Stimulated activated CD4-positive, alpha-beta T cell treated with anti-CD3 and anti-CD28 coated beads, Interleukin-1b, Interleukin-23, amount 100 ng/mL, for 1 hour (primary cell): ENCODE measurements at places on chromosomes 7 and 10.

- no peak for DNase-seq
Observed at GRCh38 chr7:11343818-11344413, 370.2 kb downstream of the PHF14 start.

- no peak for DNase-seq
Observed at GRCh38 chr10:4459531-4459930, 366.5 kb upstream of the AKR1E2 start.

GRCh38 chr7:42685911-42686310 is 226.0 kb downstream of the C7orf25 start:
- no peak for DNase-seq

DNA sequence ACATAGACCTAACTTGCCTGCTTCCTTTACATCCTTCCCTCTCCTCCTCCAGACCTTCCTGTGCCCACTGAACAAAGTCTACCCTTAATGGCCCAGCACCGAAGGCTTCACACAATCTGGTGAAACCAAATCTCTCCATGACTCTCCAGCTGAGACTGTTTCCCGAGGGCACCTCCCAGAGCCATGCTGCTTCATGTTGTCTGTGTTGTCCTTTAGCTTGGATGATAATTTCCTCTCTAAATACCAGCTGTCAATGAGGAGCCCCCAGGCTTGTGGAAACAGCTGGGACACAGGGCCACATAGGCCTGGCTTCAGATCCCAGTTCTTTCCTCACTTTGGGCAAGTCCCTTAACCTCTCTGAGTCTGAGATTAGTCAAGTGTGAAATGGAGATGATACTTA is 54.3 kb downstream of the DLD start:
- DNase-seq: no peak

DNA sequence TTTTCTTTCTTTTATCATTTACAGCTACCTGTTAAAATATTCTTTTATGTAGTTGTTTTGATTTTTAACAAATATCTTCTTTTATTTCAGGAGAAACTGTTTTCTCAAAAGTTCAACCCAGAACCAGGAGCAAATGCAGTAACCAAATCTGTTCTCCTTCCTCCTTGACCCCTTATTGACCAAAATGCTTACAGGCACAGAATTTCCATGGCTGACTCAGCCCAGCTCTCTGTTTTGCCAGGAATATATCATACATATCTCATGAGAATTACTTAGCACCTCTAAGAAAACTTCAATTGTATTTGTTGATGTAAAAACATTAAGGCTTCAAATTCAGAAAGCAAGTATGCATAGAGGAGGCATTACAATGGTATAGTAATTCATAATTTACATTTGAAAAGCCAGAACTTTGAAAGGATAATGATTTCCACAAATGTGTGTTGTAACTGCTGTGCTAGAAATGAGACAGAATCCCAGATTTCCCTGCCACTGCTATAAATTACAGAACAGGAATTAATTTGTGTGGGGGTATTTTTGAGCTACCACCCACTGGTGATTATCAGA is 2.2 kb downstream of the GSAP start:
- no peak for DNase-seq

- no peak for DNase-seq
Observed at GRCh38 chr7:115708013-115708341, 322.6 kb downstream of the TFEC start.

- DNase-seq: no peak
Observed at GRCh38 chr10:107971411-107971810, 806.9 kb upstream of the SORCS1 start.

DNA sequence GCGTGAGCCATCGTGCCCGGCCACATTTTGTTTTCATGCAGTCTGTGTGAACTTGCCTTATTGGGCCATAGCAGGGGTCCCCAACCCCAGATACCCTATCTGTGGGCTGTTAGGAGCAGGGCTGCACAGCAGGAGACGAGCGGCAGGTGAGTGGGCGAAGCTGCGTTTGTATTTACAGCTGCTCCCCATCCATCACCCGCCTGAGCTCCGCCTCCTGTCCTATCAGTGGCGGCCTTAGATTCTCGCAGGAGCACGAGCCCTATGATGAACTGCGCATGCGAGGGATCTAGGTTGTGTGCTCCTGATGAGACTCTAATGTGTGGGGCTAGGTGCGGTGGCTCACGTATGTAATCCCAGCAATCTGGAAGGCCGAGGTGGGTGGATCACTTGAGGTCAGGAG is 293.9 kb downstream of the CAMK1D start:
- DNase-seq: no peak

DNA sequence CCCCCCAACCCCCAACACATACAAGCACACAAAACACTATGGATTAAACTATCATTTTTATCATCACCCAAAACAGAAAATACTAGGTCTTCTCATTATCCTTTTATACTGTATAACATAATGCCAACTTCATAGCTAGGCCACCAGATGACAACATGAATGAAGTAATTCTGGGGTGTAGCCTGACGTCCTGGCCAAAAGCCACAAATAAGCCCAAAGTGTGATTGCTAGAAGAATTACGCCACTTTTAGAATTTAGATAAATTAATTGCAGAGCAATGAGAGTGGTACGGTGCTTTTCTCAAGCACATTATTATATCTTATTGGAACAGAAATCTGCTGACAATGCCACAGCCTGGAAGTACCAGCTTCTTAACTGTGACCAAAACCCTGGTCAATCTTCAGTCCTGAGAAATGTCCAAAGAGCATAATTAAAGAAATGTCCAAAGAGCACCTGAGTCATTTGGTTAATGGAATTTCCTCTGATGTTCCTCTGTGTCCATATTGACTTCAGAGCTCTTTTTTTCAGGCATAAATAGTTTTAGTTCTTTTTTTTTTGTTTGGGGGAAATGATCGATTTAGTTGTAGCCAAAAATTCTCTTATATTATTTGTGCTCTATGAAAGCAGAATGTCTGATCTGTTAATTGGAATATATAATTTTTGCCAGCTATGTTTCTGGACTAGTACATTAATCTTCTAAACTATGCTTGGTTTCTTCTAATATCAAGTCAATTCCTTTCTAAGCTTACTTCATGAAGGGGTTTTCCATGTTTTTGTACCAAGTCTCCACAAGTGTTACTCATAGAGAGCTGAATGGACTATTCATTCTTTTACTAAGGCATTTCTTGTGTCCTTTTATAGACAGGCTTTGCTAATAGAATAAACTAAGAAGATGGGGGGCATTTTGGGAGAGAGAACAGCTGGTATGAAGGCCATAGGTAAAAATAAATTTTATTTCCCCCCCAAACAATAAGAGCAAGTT is 233.4 kb upstream of the SLC26A5 start:
- DNase-seq: no peak

- DNase-seq: no peak
Observed at GRCh38 chr10:116268976-116269375, 4.0 kb downstream of the GFRA1 start.

GRCh38 chr7:73828107-73828803 is 2.5 kb upstream of the CLDN4 start:
- no peak for DNase-seq

DNA sequence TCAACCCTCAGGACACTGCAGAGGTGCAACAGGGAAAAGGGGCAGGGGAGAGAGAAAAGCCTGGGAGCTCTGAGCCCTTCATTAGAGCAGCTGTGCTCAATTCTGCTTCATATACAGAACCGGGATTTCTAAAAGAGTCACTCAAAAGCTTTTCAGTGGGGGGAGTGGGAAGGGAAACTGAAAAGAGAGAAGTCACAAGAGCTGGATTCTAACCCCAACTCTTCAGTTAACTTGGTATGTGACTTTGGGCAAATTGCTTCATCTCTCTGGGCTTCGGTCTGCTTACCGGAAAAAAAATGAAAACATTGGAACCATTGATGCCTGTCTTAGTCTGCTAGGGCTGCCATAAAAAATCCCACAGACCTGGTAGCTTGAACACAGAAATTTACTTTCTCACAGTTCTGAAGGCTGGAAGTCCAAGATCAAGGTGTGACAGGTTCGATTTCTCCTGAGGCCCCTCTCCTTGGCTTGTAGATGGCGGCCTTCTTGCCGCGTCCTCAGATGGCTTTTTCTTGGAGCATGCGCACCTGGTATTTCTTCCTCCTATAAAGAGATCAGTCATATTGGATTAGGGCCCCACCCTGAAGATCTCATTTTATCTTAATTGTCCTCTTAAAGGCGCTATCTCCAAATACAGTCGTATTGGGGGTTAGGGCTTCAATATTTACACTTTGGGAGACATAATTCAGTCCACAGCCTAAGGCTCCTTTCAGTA is 118.3 kb upstream of the KMT2E start:
- DNase-seq: no peak

GRCh38 chr10:126101736-126102135 is 205.4 kb downstream of the FANK1 start:
- DNase-seq: no peak

DNA sequence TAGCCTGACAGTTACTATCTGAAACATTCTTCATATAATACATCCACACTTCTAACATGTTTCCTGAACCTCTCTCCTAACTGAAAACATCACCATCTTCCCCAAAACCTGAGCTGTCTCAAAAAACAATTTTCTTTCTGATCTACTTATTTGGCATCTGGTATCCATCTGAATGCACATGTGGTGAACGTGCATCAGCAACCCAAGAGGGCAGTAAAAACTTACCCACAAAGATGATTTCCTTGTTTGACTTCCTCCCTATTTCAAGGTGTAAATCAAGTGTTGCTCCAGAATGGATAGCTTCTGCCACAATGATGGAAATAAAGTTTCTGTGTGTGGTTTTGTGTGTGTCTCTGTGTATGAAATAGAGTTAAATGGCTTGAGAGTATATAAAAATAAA is 500.4 kb downstream of the MAGI2 start:
- DNase-seq: no peak

DNA sequence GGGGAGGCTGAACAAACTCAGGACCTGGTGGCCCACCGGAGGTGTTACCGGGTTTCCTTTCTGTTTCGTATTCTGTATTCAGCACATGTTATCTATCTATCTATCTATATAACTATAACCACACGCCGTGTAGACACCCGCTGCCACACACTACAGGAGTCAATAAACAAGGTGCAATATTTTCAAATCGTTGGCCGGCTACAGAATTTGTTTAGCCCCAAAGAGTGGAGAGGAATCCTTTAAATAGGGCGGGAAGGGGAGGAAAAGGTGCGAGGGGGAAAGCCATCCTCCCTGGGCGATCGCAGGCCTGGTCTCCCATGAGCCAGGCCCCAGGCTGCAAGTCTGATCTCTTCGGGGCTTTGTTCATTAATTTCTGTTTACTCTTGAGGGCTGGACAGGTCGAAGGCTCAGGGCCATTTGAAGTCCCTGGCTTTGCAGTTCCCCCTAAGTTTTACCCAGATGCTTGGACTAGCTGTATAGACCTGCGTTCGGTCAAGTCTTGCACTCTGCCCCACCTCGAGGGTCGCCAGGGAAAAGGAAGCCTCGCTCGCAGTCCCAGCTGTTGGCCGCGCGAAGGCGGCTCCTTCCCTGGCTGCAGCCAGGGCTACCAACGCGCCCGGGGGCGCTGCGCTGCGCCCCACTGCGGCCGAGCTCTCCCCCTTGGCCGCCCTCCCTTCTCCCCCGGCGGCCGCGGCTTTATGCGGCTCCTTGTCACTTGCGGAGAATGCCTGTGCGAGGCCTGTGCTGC is 3.8 kb downstream of the NKX2-3 start:
- no peak for DNase-seq

- DNase-seq: no peak
Observed at GRCh38 chr10:69007260-69007659, 18.7 kb downstream of the KIFBP start.

- no peak for DNase-seq
Observed at GRCh38 chr7:81339946-81340345, 421.1 kb upstream of the SEMA3C start.

- no peak for DNase-seq
Observed at GRCh38 chr7:31856337-31856736, 169.3 kb downstream of the PPP1R17 start.

GRCh38 chr7:128890306-128891109 is 20.0 kb downstream of the KCP start:
- no peak for DNase-seq

DNA sequence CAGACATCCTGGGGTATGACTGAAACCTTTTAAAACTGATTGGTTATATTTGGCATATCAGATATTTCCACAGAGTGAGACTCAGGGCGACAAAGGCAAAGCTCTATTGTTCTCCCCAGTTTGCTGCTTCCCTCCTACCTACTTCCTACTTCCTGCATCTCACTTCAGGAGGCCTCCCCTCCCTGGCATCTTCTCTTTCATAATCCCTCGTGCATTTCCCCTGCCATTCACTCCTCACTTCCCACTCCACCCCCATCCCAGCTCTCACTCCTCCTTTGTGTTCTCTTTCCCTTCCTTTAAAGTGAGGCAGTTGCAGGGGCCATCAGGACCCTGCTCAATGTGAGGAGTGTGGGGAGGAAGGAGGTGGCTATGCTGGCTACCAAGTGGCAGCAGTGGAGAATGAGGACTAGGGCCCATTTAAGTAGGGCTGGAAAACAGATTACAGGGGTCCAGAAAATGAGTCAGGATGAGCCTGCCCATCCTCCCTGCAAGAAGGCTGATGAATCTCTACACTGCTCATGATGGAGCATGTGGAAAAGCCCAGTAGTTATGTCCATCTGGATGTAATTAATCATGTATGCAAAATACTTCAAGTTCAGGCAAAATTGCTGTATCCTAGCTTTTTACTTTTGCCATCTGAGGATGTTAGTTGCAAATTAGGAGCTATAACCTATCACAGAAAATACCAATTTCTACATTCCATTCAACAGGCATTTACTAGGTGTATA is 311.8 kb upstream of the IMMP2L start:
- no peak for DNase-seq

- no peak for DNase-seq
Observed at GRCh38 chr7:69568266-69568665, 30.0 kb upstream of the AUTS2 start.

DNA sequence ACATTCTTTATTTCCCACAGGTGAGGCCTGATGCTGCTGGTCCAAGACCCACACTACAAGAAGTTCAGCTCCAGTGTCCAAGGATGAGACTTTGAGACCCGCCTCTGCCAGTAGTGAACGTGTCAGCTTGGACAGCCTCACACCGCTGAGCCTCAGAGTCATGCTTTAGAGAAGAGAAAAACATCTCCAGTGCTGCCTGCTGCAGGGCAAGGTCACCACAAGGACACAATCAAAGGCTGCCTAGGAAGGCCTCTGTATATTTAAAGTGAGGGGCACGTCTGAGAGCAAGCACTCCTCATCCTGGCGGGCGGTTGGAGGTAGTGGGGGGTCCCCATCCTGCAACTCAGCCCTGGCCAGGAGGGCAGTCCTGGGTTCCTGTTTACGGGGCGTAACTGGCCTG is 19.3 kb downstream of the FGFR2 start:
- DNase-seq: no peak

- DNase-seq: no peak
Observed at GRCh38 chr10:3136763-3137611, 35.6 kb downstream of the PITRM1 start.

DNA sequence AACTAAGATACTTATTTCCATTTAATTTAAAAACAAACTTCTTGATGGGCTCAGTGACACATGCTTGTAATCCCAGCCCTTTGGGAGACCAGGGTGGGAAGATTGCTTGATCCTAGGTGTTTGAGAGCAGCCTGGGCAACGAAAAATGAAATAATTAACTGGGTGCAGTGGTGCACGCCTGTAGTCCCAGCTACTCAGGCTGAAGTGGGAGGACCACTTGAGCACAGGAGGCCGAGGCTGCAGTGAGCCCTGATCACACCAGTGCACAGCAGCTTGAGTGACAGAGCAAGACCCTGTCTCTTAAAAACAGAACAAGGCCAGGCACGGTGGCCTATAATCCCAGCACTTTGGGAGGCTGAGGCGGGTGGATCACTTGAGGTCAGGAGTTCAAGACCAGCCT is 37.4 kb downstream of the AVL9 start:
- no peak for DNase-seq
